ENCODE measurements at places on chromosomes 1 and 21. TPM values are rescaled to one million over a fixed set of nuclear protein-coding genes. Genes with fewer than 3 reads are reported as not detected.

GADD45A gene
- total RNA-seq, result 73.3 TPM

IVL gene
- total RNA-seq, result 0.26 TPM

ETV3L gene
- not detected for total RNA-seq

CAPZA1 gene
- total RNA-seq, result 240 TPM

MSH4 gene
- total RNA-seq, result 0.13 TPM

ATP5PB gene
- 587 TPM for total RNA-seq

FALEC gene
- not detected for total RNA-seq

FAM72A gene
- 9.0 TPM for total RNA-seq

DNA sequence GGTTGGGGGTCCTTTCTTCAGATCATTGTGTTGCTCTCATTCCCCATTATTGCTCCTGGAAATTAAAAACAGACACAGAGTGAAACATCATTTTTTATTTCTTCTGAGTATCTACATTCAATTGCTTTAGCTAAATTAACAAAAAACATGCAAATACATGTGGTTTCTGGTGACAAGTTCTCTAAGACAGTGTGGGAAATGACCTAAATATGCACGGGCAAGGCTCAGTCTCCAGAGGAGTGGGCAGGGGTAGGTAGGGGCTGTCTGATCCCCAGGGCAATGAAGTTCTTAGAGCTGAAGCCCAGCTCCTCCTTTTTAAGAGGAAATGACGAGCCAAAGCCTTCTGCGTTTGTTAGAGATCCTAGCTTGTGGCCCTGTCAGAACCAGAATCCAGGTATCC, 4.5 kb downstream of the LEFTY2 start:
- DNase-seq, result no peak

DNA sequence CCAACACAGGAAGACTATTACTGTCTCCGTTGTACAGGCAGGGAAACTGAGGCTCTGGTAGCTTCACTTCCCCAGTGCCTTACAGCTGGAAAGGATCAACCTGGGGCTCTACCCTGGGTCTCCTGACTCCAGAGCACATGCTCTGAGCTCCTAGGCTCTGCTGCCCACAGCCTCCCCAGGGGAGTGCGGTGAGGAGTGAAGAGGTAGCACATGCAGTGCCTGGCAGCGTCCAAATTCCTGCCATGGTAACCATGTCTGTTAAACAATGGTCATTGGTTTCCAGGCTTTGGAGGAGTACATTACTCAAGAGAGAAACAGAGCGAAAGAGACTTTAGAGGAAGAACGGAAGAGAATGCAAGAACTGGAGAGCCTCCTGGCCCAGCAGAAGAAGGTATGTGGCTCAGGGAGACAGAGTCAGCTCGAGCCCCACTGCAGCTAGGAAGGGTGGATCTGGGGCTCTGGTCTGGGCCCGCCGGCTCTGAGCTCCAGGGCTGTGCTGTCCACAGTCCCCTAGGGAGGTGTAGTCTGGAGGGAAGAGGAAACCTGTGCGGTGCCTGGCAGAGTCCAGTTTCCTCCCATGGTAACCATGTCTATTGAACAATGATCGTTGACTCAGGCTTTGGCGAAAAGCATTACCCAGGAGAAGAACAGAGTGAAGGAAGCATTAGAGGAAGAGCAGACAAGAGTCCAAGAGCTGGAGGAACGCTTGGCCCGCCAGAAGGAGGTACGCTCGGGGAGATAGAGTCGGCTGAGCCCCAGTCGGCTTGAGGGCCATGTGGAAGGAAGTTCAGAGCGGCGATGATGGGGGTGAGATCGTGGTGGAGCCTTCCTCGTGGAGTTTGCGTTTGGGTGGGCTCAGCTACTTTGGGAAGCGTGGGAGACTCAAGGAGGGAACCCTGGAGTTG, 64.6 kb upstream of the EFHD2 start:
- DNase-seq, result no peak

DNA sequence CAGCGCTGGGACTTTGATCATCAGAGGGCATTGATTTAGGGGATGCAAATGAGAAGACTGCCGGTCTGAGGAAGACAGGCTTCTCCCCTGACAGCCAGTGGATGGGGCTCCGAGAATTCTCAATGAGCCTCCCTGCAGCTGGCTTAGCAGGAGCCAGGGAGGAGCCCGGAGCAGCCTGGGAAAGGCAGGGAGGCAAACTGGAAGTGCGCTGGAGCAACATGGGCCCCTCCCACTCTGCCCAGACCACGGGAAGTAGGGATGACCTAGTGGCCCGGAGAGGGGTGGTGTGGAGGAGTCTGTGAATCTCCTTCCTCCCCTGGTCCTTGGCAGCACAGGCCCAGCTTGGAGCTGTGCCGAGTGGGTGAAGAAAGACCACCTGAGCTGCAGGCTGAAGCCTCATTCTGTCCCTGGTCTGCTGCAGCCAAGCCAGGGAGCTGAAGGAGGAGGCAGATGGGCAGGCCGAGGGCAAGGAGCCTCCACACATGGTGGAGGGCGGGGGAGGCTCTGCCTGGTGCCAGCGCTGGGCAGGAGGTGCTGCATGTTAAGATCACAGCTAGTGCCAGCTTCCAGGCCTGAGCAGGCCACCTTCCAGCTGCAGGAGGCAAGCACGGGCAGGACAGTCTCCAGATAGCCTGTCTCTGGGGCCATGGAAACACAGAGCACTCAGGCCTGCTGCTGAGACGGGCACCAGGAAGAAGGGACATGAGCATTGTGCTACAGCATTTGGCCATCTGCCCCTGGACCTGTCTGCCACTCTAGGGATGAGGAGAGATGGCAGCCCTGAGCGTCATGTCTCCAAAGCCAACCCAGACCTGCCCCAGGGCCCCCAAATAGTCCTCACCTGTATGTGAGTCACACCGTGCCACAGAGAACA, 12.2 kb upstream of the CLSTN1 start:
- peak; percentile 55 for DNase-seq

DNA sequence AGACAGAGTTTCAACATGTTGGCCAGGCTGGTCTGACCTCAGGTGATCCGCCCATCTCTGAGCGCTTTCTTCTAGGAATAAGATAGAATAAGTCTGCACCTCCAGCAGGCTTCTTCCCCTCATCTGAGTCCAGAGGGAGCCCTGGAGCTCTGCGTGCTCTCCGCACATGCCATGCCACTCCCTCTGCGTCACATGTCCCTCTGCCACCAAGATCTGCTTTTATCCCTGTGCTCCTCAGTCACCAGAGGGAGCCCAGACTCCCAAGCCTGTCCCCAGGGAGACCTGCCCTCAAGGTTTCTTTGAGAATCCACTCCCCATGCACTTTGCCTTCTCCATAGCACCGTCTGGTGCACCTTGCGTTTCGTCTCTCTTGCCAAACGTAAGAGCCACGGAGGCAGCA, 213.0 kb downstream of the CAMTA1 start:
- DNase-seq, result peak; percentile 15

- no peak for DNase-seq
Observed at GRCh38 chr1:952603-953002, 6.5 kb downstream of the NOC2L start.

GRCh38 chr1:206633708-206634121, 1.6 kb upstream of the DYRK3 start:
- peak; percentile 95 for DNase-seq

DNA sequence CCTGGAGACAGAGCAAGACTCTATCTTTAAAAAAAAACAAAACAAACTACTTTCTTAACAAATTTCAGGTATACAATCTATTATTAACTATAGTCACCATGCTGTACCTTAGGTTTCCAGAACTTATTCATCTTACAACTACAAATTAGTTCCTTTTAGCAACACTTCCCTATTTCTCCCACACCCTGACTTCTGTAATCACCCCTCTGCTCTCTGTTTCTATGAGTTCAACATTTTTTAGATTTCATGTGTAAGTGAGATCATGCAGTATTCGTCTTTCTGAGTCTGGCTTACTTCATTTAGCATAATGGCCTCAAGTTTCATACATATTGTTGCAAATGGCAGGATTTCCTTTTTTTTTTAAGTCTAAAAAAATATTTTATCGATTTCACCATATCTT, 77.9 kb upstream of the LPGAT1 start:
- no peak for DNase-seq

- DNase-seq, result no peak
Observed at GRCh38 chr1:230705289-230706019, 8.5 kb downstream of the AGT start.

DNA sequence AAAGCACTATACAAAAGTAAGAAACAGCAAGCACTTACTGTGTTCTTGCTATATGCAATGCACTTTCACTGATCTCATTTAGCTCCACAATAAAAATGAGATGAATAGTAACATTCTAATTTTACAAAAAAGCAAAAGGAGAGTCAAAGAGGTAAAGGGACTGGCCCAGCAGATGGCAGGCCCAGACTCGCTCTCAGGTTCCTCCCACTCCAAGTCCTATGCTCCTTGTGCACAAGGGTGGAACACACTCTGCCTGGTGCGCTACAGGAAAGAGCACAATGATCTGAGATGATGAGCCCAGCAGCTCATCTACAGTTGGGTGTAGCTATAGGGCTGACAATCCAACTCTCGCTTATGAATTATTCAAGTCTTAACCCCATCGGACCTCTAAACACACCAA, 94.1 kb upstream of the LYST start:
- DNase-seq, result no peak
